ENCODE measurements at places on chromosomes 6 and 20. TPM values are rescaled to one million over a fixed set of nuclear protein-coding genes. Genes with fewer than 3 reads are reported as not detected.

DNA sequence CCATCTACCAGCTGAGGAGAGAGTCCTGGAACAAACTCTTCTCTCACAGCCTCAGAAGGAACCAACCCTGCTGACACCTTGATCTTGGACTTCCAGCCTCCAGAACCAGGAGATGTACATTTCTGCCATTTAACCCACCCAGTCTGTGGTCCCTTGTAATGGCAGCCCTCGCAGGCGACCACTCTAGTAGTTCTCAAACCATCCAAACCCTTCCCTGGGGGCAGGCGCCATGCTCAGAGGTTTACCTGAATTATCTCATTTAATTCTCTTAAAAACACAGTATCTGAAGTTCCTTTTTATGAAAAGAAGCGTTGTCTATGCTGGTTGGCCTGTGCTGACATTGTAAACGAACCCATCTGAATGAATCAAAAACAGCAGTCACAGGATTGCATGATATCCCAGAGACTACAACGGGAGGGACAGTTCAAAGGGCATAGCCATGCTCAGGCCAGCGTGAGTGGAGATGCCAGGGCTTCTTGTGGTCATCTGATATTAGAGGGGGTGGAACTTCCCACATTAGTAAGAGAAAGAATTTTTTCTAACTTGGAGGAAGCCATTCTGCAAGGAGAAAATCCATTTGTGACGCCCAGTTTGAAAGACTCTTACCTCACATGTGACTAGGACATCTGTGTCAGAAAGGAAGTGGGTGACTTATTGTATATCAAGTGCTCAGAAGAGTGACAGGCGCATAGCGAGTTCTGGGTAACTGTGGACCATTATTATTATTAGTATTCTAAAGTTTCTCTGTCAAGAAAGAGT lies 17.2 kb upstream of the TAGAP start:
- H3K27ac ChIP-seq: no peak overlapping the region
- no peaks in the 10 kb centered on the region for H3K36me3 ChIP-seq
- no peak for DNase-seq

GRCh38 chr20:42588847-42589246 lies 600.9 kb downstream of the PTPRT start:
- H3K27ac ChIP-seq: no peak overlapping the region
- H3K36me3 ChIP-seq: no peaks in the 10 kb centered on the region
- H3K4me1 ChIP-seq: no peaks in the 10 kb centered on the region
- no peak overlapping the region for H3K4me3 ChIP-seq
- DNase-seq: no peak

Gene SLC17A3
- polyA plus RNA-seq: not detected

GRCh38 chr6:7161253-7161623 lies 53.5 kb downstream of the RREB1 start:
- no peak overlapping the region for H3K4me3 ChIP-seq
- H3K36me3 ChIP-seq: no peaks in the 10 kb centered on the region
- H3K27me3 ChIP-seq: no peaks in the 10 kb centered on the region
- no peak for DNase-seq
- H3K4me1 ChIP-seq: peaks cover 31% of the 10 kb centered on the region

- no peaks in the 10 kb centered on the region for H3K36me3 ChIP-seq
- no peaks in the 10 kb centered on the region for H3K4me1 ChIP-seq
- H3K27me3 ChIP-seq: no peaks in the 10 kb centered on the region
- DNase-seq: no peak
- H3K27ac ChIP-seq: no peak overlapping the region
Observed at GRCh38 chr6:170075659-170076223, 215.1 kb downstream of the DLL1 start.

DNA sequence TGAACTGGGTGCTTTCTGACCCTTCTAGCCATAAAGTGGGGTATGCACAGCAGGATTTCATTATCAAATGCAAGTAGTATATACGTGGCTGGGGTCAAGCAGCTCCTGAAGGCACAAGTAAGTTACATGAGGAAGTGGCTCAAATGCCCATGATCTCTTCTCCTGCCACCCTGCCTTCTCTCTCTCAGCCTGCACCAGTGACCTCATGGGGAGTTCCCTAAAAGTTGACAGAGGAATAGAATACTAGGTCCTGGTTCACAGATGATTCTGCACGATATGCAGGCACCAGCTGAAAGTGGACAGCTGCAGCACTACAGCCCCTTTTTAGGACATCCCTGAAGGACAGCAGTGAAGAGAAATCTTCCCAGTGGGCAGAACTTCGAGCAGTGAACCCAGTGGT lies 282.0 kb downstream of the BCKDHB start:
- H3K27ac ChIP-seq: no peak overlapping the region
- no peak overlapping the region for H3K4me3 ChIP-seq
- H3K4me1 ChIP-seq: no peaks in the 10 kb centered on the region
- no peak for DNase-seq
- H3K36me3 ChIP-seq: no peaks in the 10 kb centered on the region

GRCh38 chr6:156771047-156771446 lies 6.1 kb upstream of the ARID1B start:
- no peak for DNase-seq
- H3K4me3 ChIP-seq: no peak overlapping the region
- H3K27me3 ChIP-seq: no peaks in the 10 kb centered on the region
- no peak overlapping the region for H3K27ac ChIP-seq
- no peaks in the 10 kb centered on the region for H3K36me3 ChIP-seq
- no peaks in the 10 kb centered on the region for H3K4me1 ChIP-seq

Gene STMND1
- polyA plus RNA-seq: 0.06 TPM

DNA sequence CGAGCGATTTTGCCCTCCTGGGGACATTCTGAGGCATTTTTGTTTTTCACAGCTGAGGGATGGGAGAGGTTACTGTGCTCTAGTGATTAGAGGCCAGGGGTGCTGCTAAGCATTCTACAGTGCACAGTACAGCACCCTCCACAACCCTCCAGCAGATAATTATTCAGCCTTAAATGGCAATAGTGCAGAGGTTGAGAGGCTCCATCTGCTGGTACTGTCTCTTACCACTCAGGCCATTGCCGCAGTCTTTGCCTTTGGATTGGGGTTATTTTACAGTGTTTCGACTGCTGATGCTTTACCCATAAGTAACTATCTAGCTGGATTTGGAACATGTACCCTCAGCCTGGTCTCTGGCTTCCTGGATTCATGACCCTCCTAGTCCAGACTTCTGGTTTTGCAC lies 705.3 kb downstream of the KIF16B start:
- no peak overlapping the region for H3K4me3 ChIP-seq
- no peak for DNase-seq
- no peaks in the 10 kb centered on the region for H3K36me3 ChIP-seq
- H3K4me1 ChIP-seq: no peaks in the 10 kb centered on the region
- H3K27ac ChIP-seq: no peak overlapping the region

Gene MCM8
- 8.8 TPM for polyA plus RNA-seq

DNA sequence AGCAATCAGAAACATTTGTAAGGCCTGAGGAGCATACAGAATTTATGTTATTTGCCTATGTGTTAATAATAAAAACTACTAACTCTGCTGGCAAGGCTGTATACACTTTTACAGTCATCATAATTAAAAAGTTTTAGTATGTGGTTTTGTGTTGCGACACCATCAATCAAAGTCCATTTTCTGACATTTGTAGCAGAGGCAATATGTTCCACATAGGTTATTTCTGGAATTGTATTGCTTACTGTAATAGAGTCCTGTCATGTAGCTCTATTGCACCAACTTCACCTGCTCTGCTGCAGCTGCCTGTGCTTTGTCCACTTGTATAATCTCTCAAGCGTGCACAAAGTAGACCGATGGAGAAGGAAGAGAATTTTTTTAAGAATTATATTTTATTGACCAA lies 501.8 kb downstream of the HACE1 start:
- H3K4me3 ChIP-seq: no peak overlapping the region
- no peak overlapping the region for H3K27ac ChIP-seq
- no peak for DNase-seq
- H3K4me1 ChIP-seq: no peaks in the 10 kb centered on the region
- H3K27me3 ChIP-seq: no peaks in the 10 kb centered on the region
- no peaks in the 10 kb centered on the region for H3K36me3 ChIP-seq

Gene IBTK
- 36.0 TPM for polyA plus RNA-seq

DNA sequence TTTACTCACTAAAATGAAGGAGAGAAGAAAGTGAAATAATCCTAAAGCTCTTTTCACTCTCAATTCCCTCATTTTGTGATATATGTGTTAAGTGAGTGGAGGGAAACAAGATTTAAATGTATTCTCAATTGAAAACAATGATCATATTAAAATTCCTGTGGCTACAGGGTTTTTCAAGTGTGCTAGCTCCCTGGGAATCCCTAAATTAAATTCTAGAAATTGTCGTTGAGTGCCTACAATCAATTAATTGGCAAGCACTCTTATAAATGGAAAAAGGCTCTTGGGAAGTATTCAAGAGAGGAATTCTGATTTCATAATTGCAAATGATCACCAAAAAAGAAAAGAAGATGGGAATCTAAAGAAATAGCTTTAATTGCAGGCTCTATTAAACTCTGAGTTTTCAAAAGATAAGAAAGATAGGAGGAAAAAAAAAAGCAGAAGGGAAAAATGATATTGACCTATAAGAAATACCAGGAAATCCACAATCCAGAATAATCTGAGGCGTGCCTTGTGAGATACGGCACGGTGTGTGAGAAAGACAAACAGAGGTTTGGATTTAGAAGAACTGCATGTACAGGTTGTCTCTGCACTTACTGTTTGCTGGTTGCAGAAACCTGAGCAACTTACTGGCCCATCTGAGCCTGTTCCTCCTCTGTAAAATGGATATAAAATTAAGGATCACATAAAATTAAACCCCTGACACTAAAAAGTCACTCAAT lies 18.3 kb upstream of the MBOAT1 start:
- no peaks in the 10 kb centered on the region for H3K36me3 ChIP-seq
- no peaks in the 10 kb centered on the region for H3K4me1 ChIP-seq
- H3K27ac ChIP-seq: no peak overlapping the region
- DNase-seq: no peak
- no peaks in the 10 kb centered on the region for H3K27me3 ChIP-seq

- peak; percentile 83 for DNase-seq
- H3K27me3 ChIP-seq: peaks cover 84% of the 10 kb centered on the region
- no peak overlapping the region for H3K4me3 ChIP-seq
- no peaks in the 10 kb centered on the region for H3K36me3 ChIP-seq
- H3K4me1 ChIP-seq: no peaks in the 10 kb centered on the region
Observed at GRCh38 chr6:98839781-98840361, 5.5 kb downstream of the POU3F2 start.

GRCh38 chr20:62780696-62781095 lies 15.6 kb upstream of the MRGBP start:
- no peaks in the 10 kb centered on the region for H3K4me1 ChIP-seq
- no peaks in the 10 kb centered on the region for H3K36me3 ChIP-seq
- no peaks in the 10 kb centered on the region for H3K27me3 ChIP-seq
- H3K4me3 ChIP-seq: no peak overlapping the region

Gene PSMB9
- 75.0 TPM for polyA plus RNA-seq

DNA sequence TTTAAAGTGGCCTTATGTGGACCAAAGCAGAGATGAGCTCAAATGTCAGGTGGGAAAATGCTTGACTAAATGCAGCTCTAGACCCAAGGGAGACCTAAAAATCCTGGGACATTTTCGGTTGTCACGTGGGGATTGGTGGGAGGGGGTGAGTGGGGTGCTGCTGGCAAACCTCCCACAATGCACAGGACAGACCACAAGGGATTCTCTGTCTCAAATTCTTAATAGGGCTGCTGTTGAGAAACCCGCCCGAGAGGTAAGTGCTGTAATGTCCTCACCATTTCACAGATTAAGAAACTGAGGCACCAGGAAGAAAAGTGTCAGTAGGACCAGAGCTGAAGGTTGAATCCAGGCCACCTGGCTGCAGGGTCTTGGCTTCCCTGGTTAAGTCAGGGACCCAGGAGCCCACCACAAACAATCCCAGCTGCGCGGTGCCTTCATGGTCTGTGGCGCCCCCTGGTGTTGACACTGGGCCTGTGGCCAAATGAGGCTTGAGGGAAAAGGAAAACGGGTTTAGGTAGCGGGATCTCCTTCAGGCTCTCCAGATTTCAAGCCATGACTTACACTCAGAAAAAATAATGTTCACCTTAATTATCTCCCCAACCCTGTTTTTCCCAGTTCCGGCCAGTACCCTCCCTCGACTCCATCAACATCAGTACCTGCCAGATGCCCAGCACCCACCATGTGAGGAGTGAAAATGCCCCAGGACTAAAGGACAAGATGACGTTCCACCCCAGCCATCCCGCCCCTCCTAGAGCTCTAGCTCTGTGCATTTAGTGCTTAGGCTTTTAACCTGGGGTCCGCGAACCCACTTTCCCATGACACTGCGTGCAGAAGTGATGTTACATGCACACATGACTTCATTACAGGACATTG lies 7.2 kb downstream of the HLA-G start:
- H3K4me3 ChIP-seq: no peak overlapping the region
- H3K27me3 ChIP-seq: peaks cover 11% of the 10 kb centered on the region
- H3K4me1 ChIP-seq: no peaks in the 10 kb centered on the region
- no peaks in the 10 kb centered on the region for H3K36me3 ChIP-seq
- peak; percentile 14 for DNase-seq

GRCh38 chr6:16727996-16728395 lies 33.3 kb downstream of the ATXN1 start:
- no peaks in the 10 kb centered on the region for H3K36me3 ChIP-seq
- no peak overlapping the region for H3K4me3 ChIP-seq
- no peak for DNase-seq
- H3K4me1 ChIP-seq: peaks cover 19% of the 10 kb centered on the region
- no peaks in the 10 kb centered on the region for H3K27me3 ChIP-seq
- no peak overlapping the region for H3K27ac ChIP-seq

Gene TRIM10
- not detected for polyA plus RNA-seq

GRCh38 chr6:33799454-33800113 lies 4.2 kb downstream of the MLN start:
- no peak for DNase-seq
- no peaks in the 10 kb centered on the region for H3K36me3 ChIP-seq
- H3K4me1 ChIP-seq: no peaks in the 10 kb centered on the region
- no peak overlapping the region for H3K27ac ChIP-seq
- H3K4me3 ChIP-seq: no peak overlapping the region
- peaks cover 10% of the 10 kb centered on the region for H3K27me3 ChIP-seq

- no peak overlapping the region for H3K27ac ChIP-seq
- no peaks in the 10 kb centered on the region for H3K27me3 ChIP-seq
- H3K4me3 ChIP-seq: no peak overlapping the region
- no peaks in the 10 kb centered on the region for H3K4me1 ChIP-seq
- no peak for DNase-seq
Observed at GRCh38 chr6:19999319-20000191, 162.4 kb downstream of the ID4 start.

Gene HCRTR2
- not detected for polyA plus RNA-seq

Gene SLPI
- not detected for polyA plus RNA-seq

- DNase-seq: no peak
- no peaks in the 10 kb centered on the region for H3K27me3 ChIP-seq
- H3K4me3 ChIP-seq: no peak overlapping the region
- no peaks in the 10 kb centered on the region for H3K36me3 ChIP-seq
Observed at GRCh38 chr6:77487808-77488425, 24.6 kb upstream of the HTR1B start.

Gene OR2B6
- polyA plus RNA-seq: not detected

DNA sequence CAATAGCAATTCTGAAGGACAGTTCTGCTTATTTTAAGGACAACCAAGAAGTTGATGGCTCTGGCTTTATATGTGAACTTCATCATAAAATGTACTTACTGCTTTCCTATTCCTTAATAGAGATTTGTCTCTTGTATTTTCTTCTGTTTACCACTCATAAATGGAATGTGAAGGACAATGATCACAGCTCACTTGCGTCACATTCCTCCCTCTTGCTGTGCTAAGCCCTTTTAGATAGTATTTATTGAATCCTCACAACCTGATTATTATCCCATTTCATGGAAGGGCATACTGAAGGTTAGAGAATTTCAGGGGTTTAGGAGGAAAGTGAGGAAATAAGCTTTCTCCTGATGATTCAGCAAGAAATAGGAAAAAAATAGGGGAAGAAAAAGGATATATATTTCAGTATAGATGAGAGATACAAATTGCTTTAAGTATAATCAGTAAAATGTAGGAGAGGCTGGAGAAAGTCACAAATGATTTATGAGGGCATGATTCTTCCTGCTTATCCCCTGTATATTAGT lies 132.9 kb downstream of the AIG1 start:
- H3K36me3 ChIP-seq: no peaks in the 10 kb centered on the region
- DNase-seq: no peak
- H3K27me3 ChIP-seq: no peaks in the 10 kb centered on the region
- no peak overlapping the region for H3K4me3 ChIP-seq
- no peak overlapping the region for H3K27ac ChIP-seq
